ENCODE measurements at places on chromosomes 5 and 9. TPM values are rescaled to one million over a fixed set of nuclear protein-coding genes. Genes with fewer than 3 reads are reported as not detected.

TRPM6 gene
- total RNA-seq: 0.19 TPM

PLPPR1 gene
- total RNA-seq: not detected

DNA sequence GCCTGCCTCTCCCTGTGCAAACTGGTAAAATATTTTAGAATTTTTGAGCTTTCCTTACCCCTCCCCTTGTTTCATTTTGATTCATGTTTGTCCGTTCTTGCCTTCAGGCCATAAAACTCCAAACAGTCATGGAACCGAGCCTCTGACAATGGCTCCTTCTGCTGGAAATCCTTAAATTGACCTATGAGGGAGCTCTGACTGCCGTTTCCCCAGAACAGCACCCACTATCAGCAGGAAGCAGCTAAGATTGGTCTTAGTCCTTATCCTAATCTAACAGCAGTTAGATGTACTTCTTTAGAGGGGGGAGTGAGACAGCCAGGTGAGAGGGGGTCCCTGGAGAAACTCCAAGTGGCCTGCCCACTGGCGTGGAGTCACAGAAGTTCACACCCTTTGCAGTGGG lies 106.7 kb downstream of the FAM174A start:
- H3K27me3 ChIP-seq: no peaks in the 10 kb centered on the region
- no peak overlapping the region for H3K27ac ChIP-seq
- H3K4me3 ChIP-seq: no peak overlapping the region
- H3K4me1 ChIP-seq: no peaks in the 10 kb centered on the region
- no peaks in the 10 kb centered on the region for H3K36me3 ChIP-seq
- DNase-seq: no peak

- H3K27me3 ChIP-seq: no peaks in the 10 kb centered on the region
- H3K27ac ChIP-seq: no peak overlapping the region
- H3K4me1 ChIP-seq: no peaks in the 10 kb centered on the region
- no peaks in the 10 kb centered on the region for H3K36me3 ChIP-seq
Measured at GRCh38 chr9:16172796-16173195, 620.0 kb downstream of the CCDC171 start.

GRCh38 chr9:21096172-21096900 lies 18.6 kb upstream of the IFNB1 start:
- H3K27ac ChIP-seq: peak overlapping the region; percentile 60
- H3K4me3 ChIP-seq: peak overlapping the region; percentile 36
- DNase-seq: no peak
- no peaks in the 10 kb centered on the region for H3K36me3 ChIP-seq
- no peaks in the 10 kb centered on the region for H3K27me3 ChIP-seq

GRCh38 chr9:133508046-133508445 lies 16.7 kb downstream of the MYMK start:
- no peak overlapping the region for H3K4me3 ChIP-seq
- H3K27ac ChIP-seq: no peak overlapping the region
- H3K27me3 ChIP-seq: no peaks in the 10 kb centered on the region

- no peaks in the 10 kb centered on the region for H3K36me3 ChIP-seq
- no peak overlapping the region for H3K4me3 ChIP-seq
- H3K27ac ChIP-seq: no peak overlapping the region
Measured at GRCh38 chr5:10580531-10581423, 16.9 kb downstream of the ANKRD33B start.

GRCh38 chr9:2889023-2889422 lies 45.1 kb upstream of the PUM3 start:
- no peak overlapping the region for H3K27ac ChIP-seq
- DNase-seq: no peak
- no peak overlapping the region for H3K4me3 ChIP-seq
- H3K27me3 ChIP-seq: no peaks in the 10 kb centered on the region

All from right atrium auricular region (tissue), 2 donors.